ENCODE measurements at places on chromosomes 5 and 9.

- no peak for DNase-seq
Observed at GRCh38 chr5:141799507-141800167, 78.6 kb downstream of the PCDH1 start.

GRCh38 chr9:95425910-95426551 lies 90.7 kb downstream of the PTCH1 start:
- DNase-seq = no peak

DNA sequence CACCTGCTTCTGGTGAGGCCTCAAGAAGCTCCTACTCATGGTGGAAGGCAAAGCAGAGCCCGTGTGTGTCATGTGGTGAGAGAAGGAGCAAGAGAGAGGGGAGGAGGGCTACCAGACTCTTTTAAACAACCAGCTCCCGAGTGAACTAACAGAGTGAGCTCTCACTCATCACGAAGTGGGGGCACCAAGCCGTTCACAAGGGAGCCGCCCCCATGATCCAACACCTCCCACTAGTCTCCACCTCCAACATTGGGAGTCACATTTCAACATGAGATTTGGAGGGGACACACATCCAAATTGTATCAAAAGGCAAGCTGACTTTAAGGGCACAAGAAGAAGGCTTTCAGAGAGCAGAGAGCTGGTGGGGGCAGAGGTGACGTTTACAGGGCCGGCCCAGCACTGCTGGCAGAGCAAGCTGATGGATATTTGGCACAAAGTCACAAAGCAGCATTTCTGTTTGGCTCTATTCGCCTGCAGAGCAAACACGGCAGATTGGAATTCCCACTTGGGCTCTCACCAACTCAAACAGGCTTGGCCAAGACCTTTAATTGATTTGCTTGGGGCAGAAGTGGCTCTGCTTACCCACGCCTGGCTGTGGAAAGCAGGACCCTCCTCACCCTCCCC lies 20.0 kb downstream of the PITX1 start:
- no peak for DNase-seq

GRCh38 chr5:58939664-58940063 lies 356.8 kb downstream of the RAB3C start:
- DNase-seq = no peak

DNA sequence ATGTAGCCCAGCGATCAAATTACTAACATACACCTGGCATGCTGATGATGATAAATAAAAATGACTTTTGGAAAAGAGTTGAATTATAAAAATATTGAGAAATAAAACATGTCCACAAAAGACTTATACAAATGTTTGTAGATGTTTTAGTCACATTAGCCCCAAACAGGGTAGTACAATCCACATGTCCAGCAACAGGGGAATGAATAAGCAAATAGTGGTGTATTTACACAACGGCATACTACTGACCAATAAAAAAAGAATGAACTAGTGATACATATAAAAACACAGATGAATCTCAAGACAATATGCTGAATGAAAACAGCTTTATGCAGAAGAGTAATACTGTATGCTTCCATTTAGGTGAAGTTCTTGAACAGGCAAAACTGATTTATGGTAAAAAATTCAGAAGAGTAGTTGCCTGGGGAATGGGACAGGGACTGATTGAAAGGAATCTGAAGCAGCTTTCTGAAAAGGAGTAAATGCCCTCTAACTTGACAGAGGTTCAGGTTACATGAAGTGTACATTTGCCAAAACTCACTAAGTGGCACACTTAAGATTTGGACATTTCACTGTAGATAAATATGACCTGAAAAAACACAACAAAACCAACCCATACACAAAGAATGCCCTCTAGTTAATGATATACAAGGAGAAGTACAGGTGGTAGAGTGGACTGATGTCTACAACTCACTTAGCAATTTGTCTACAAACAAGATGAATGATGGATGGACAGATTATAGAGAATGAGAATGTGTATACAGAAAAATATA lies 35.4 kb downstream of the ACTL7A start:
- DNase-seq = no peak

- peak; percentile 50 for DNase-seq
Observed at GRCh38 chr5:177500685-177501522, 3.5 kb upstream of the PDLIM7 start.

- no peak for DNase-seq
Observed at GRCh38 chr5:162654661-162655405, 587.3 kb downstream of the GABRG2 start.

GRCh38 chr9:18866121-18866831 lies 166.7 kb downstream of the SAXO1 start:
- no peak for DNase-seq

- DNase-seq = no peak
Observed at GRCh38 chr5:17730421-17730820, 96.2 kb downstream of the TAF11L14 start.

- DNase-seq = no peak
Observed at GRCh38 chr5:133889271-133889905, 79.0 kb downstream of the C5orf15 start.

- no peak for DNase-seq
Observed at GRCh38 chr5:138913773-138914172, 38.6 kb upstream of the LRRTM2 start.

DNA sequence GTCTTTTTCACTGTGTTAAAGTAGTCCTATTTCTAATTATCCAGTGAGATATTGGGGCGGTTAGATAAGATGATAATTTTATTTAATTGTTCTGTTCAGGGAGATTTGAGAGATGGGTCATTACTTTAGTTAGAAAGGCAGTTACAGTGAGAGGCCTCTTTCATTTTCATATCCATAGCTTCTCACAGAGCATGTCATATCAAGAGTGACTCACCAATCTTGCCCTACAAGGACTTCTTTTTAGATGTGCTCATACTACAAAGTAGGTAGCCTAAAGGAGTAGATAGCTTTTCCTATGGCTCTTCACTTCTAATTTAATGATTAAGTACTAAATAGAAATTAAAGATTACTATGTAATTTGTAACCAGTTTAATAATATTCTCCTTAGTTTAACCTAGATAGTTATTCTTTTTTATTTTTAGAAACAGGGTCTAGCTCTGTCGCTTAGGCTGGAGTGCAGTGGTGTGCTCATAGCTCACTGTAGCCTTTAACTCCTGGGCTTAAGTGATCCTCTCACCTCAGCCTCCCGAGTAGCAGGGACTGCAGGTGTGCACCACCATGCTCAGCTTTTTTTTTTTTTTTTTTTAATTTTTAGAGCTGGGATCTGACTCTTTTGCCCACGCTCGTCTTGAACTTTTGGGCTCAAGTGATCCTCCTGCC lies 71.0 kb downstream of the FER start:
- no peak for DNase-seq

GRCh38 chr5:112586596-112587062 lies 151.1 kb upstream of the APC start:
- DNase-seq = no peak

DNA sequence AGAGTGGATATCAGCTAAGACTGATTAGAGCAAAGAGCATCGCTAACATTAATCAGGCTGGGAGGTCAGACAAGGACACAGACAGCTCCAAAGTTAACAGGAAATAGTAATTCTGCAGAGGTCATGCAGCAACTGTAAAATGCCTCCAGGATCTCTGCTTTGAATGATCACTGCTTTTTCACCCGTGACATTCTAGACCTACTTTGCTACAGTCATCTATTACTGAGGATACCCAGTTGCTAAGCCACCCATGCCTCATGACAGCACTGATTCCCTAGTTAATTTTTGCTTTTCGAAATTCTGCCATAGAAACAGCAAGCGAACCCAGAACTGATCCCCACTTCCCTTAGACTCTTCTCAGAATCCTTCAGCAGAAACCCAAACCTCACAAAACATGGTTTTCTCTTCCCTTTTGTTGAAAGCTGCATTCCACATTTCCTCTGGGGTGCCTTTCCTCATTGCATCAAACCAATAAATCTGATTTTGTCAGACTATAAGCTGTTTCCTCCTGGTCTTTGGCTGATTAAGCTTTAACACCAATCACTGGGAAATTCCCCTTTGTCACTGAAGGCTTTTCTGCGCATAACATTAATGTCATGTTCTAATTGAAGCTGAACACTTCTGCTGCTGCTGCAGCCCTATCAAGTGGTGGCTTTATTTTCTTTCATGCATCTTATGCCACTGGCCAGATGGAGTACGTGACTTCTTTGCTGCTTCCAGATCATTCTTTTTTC lies 201.1 kb upstream of the CHD1 start:
- no peak for DNase-seq

DNA sequence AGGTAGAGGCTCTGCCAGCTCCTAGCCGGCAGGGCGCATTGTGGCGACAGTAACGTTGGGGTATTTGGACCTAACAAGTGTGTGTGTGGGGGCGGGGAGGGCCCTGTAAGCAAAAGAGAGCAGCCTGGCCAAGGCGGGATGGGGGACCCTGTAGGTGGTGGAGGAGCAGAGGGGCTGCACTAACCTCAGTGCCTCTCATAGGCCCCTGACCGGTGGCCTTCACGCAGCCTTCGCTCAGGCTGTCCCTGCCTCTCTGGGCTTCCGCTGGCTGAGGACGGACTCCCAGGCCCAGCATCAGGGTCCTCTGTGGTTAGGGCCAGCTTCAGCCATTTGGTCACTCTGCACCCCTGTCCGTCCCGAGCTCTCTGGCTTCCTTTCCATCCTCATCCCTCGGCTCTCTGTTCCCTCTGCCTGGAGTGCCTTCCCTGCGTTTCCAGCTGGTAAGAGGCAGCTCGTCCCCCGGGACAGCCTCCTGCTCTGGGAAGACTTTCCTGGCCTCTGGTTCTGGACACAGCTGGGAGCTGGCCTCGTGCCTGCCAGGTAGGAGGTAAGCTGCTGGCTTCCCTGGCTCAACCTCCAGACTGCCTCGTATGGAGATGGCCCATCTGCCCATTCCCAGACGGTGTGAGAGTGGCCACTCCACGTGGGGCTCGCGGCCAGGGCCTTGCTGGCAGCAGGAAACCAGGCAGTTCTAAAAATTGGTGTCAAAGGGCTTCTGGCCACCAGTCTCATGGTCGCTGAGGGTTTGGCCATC lies 39.3 kb upstream of the PHYKPL start:
- no peak for DNase-seq

DNA sequence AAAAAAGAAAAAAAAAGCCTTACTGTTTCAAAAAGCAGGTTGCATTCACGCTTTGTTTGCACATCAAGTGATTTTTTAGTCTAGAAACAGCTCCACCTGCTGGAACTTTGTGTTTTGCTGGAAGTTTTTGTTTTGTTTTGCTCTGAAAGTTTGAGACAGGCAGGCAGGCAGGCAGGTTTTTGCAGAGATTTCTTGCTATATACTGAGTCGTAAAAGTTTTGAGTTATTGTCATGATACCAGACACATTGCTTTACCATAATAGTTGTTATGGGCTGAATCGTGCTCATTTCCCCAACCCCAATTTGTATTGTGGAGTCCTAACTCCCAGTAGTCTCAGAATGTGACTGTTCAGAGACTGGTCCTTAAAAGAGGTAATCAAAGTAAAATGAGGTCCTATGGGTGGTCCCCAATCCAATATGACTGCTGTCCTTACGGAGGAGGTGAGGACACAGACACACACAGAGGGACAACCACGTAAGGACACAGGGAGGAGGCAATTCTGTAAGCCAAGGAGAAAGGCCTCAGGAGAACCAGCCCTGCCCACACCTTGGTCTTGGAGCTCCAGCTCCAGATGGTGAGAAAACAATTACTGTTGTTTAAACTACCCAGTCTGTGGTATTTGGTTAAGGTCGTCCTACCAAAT lies 20.9 kb downstream of the OR2Y1 start:
- DNase-seq = peak; percentile 4

DNA sequence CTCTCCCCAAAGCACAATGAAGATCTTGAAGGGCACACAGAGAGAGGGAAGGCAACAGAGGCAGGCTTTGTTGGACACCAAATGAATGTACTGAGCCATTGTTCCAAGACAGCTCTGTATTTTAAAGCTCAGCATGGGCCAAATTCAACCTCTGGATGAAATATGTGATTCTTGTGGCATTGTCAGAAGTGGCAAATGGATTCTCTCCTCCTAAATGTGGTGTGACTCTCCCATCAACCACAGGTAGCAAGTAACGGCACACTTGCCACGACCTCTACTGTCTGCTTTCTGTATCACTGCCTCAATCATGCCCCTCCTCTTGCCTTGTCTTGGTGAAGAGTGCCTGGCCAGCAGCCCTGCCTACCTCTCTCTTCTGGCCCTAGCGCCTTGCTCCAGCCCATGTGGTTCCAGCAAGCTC lies 6.1 kb upstream of the MOB3B start:
- DNase-seq = no peak

GRCh38 chr9:76744336-76744735 lies 19.9 kb upstream of the PCA3 start:
- no peak for DNase-seq

- no peak for DNase-seq
Observed at GRCh38 chr9:132749306-132749705, 79.0 kb downstream of the GTF3C4 start.

DNA sequence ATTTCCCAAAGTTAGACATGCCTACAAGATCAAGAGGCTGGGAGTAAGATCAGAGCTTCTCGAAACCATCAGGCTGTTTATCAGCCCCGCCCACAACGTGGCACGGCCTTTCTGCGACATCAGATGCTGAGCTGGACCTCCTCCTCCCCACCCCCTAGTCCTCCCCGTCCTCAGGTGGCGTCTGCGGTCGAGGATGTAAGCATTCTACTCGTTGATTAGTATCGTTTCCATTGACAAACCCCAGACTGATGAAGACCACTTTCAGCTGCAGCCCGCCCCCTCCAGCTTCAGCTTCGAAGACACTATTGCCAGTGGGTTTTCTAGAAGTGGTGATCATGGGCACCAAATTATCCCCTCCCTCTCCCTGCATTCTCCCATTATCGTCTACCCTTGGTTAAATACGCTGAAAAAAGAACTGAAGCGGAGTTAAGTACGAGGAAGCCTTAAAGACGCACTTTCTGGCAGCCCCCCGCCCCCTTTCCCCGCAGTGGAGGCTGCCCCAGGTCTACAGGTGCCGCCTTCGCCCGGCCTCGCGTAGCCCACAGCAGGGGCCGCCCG lies 1.1 kb downstream of the PPIC start:
- DNase-seq = no peak

- DNase-seq = no peak
Observed at GRCh38 chr5:172636279-172637050, 4.6 kb upstream of the NEURL1B start.

DNA sequence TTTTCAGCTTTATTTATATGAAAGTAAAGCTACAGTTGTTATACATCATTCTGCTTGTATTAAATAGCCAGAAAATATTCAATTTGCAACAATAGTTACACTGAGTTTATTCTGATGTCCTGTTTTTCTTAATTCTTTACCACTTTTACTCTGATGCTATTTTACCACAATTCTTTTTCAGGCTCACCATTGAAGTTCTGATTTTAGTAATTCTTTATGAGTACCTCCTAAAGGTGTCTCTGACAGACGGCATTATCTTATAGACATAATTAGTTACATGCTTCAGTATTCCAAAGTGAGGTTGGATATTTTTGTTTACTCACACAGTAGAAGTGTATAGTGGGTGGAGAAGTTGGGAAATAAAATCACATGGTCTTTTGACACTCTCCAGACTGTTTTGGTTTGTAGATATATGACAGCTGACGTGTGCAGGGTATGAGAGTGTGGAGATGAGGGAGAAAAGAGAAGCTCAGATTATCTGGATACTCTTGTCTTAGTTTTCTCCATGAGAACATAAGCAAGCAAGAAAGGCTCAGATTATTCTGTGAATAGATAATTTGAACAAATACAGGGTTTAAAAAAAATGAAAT lies 97.4 kb downstream of the FBXO4 start:
- no peak for DNase-seq

- DNase-seq = no peak
Observed at GRCh38 chr5:34854459-34855174, 15.7 kb downstream of the TTC23L start.
